Stimulated activated CD4-positive, alpha-beta T cell treated with anti-CD3 and anti-CD28 coated beads, Interleukin-4, amount 100 ng/mL, for 48 hours (primary cell): ENCODE measurements at places on chromosomes 3 and 15.

GRCh38 chr3:113948015-113948917 is 453 bp downstream of the ZDHHC23 start:
- DNase-seq, result peak; percentile 11

GRCh38 chr15:77347197-77347596 is 72.7 kb downstream of the PEAK1 start:
- DNase-seq, result no peak

DNA sequence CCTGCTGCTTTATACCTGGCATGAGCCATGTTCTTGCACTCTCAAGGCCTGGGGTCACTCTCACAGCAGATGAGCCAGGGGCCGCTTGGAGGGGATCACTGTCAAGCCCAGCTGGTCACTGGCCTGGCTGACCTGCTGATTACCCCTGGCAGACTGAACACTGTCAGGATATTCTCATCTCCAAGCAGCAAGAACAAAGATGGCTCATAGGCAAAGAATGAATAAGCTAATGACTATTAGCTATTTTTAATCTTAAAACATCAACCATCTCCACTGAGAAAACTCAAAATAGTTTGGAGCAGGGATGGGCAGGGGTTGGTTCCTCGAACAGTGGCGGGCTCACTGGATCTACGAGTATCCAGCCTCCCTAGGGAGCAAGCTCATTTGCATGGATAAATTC is 64.4 kb upstream of the ACAN start:
- DNase-seq, result no peak

- DNase-seq, result no peak
Measured at GRCh38 chr15:71686221-71687050, 123.9 kb upstream of the NR2E3 start.

GRCh38 chr3:55562700-55563099 is 75.6 kb upstream of the WNT5A start:
- no peak for DNase-seq

DNA sequence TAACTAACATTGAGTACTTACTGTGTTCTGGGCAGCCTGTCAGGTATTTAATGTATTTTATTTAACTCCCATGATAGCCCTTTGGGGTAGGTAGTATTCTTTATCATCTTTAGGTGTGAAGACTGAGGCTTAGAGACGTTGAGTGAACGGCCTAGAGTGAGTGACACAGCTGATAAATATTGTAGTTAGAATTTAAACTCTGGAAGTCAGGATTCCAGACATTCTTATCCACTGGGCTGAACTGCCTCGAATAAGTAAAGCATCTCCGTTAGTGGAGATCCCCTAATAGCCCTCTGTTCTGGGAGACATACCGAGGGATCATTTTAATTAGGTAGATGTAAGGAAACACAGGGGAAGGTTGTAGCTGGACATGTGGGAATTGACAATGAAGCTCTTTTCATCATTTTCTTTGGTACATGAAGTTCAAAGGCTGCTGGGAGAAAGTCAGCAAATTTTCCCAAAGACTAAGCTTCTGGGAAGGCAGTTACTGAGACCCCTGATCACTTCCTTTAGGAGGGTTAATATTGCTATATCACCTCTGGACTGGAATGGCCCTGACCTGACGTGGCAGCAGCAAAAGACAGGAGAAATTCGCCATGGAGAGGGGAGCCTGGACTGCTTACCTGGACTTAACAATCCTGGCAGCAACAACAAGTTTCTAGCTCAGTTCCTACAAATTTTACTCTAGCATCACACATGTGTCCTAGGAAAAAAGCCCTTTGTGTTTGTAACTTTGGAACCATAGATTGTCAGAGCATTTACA is 11.7 kb upstream of the PDCD6IP start:
- DNase-seq, result no peak

- no peak for DNase-seq
Measured at GRCh38 chr15:69604072-69604411, 151.4 kb downstream of the RPLP1 start.

DNA sequence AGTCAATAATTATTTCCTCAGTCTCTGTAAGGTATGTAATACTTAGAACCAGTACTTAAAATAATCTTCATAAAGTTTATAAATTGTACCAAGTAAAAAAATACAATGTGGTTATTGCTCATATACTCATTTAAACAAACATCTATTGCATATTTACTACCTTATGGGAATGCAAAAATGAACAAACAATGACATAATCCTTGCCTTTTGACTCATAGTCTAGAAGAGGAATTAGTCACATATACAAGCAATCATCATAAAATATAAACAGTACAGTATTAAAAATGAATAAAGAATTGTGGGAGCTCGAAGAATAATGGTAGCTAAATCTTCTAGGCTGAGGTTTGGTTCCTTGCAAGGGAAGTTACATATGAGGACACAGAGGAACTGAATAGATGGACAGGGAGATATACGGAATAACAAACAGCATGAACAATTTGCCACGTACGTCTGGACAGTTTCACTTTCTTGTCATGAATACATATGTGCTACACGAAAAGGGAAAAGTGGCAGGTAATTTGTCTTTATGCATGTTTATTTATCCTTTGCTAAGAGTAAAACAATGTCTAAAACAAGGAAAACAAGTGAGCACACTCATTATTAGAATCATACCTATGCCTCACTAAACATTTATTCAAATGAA is 17.2 kb downstream of the IMPG2 start:
- no peak for DNase-seq

GRCh38 chr3:95055288-95055687 is 992.4 kb downstream of the NSUN3 start:
- no peak for DNase-seq

GRCh38 chr3:144289057-144289456 is 317.4 kb downstream of the DIPK2A start:
- no peak for DNase-seq

DNA sequence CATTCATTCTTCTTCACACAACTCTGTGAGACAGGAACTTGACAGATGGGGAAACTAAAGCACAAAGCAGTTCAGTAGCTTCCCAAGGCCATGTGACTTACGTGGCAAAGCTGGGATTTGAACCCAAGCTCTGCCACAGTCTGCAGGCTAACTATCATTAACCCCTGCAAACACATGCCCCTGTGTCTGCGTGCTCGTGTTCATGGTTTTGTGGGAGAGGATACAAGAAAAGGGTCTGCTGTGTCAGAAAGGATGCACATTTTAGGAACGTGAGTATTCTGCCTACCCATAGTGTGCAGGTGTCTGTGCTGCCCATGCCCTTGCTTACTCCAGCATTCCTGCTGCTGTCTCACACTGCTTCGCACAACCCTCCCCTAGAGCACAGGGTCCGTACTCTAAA is 137.0 kb downstream of the CHDH start:
- no peak for DNase-seq

DNA sequence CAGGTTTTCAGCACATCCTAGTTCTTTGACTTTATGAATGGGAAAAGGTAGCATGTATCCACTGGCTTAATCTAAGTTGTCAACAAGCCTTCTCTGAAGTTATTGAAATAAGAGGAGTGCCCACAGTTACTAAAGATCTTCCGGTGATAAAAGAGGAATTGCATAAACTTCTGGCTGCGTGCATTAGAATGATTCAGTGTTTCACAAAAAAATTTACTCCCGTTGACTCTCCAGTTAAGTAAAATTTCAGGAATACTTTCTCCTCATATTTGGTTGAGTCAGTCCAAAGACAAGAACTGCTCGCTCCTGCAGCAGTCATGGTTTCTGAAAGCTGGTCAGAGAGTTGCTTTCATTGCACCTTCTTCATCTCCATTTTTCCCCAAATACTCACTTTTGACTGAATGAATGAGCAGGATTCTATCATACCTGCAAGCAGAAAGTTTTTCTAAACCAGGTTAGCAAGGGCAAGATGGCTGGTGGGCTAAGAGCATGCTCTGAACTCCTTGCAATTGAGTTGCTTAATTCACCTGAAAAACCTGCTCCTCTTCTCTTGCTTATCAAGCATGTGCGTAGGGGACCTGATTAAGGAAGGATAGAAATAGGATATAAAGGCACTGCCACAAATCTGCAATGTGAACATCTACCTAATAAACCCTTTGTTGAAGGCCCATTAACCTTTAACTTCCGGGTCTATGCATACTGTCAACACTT is 64.2 kb upstream of the TIMP4 start:
- DNase-seq, result no peak

- DNase-seq, result no peak
Measured at GRCh38 chr15:76868740-76869139, 36.4 kb downstream of the SCAPER start.

- no peak for DNase-seq
Measured at GRCh38 chr15:68377766-68378165, 54.2 kb downstream of the ITGA11 start.

DNA sequence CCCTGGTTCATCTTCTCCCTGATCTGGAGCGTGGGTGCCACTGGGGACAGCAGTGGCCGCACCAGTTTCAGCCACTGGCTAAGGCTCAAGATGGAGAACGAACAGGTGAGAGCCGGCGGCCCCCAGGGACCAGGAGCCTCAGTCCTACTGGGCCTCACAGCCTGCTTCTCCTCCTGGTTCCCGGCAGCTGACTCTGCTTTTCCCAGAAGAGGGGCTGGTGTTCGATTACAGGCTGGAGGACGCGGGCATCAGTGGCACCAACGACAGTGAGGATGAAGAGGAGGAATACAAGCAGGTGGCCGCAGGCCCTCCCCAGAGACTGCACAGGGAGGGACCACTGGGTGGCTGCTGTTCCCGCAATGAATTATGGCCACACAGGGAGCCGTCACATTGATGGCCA is 54.4 kb downstream of the DNAH1 start:
- no peak for DNase-seq

DNA sequence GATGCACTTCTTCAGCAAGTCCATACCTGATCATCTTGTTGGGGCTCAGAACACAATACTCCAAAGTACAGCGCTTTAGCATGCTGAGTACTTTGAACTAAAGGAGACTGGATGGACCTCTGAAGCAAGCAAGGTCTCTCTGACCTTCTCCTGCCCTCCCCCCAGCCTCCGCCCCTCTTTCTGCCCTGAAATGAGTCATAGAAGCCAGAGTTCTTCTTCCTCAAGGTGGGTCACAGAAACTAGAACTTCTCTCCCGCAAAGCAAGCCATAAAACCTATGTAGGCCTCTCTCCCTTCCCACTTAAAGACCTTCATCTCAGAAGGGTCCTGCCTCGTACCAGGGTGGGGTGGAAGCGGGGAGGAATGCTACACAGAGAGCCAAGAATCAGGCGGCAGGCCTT is 230.5 kb upstream of the PROK2 start:
- DNase-seq, result no peak

- DNase-seq, result no peak
Measured at GRCh38 chr3:43369404-43370292, 83.3 kb downstream of the SNRK start.

DNA sequence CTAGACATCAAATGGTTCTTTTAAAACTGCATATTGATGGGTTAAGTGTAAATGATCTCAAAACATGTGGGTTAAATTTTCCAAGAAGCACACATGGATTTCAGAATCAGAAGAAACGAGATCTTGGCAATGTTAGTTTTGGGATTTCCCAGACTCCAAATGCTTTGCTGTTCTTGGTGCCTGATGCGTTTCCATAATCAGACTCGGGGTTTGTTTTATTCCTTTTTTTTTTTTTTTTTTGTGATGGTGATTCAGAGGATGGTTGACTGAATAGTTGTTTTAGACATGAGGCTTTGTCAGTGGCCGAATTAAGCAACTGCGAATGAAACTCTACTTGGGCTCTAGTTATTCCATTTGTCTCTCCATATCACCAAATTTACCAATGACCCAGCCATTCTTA is 52.2 kb upstream of the FAM98B start:
- DNase-seq, result no peak

GRCh38 chr15:88043396-88043795 is 213.1 kb downstream of the NTRK3 start:
- DNase-seq, result no peak

GRCh38 chr15:96037584-96037983 is 292.9 kb upstream of the NR2F2 start:
- DNase-seq, result no peak

DNA sequence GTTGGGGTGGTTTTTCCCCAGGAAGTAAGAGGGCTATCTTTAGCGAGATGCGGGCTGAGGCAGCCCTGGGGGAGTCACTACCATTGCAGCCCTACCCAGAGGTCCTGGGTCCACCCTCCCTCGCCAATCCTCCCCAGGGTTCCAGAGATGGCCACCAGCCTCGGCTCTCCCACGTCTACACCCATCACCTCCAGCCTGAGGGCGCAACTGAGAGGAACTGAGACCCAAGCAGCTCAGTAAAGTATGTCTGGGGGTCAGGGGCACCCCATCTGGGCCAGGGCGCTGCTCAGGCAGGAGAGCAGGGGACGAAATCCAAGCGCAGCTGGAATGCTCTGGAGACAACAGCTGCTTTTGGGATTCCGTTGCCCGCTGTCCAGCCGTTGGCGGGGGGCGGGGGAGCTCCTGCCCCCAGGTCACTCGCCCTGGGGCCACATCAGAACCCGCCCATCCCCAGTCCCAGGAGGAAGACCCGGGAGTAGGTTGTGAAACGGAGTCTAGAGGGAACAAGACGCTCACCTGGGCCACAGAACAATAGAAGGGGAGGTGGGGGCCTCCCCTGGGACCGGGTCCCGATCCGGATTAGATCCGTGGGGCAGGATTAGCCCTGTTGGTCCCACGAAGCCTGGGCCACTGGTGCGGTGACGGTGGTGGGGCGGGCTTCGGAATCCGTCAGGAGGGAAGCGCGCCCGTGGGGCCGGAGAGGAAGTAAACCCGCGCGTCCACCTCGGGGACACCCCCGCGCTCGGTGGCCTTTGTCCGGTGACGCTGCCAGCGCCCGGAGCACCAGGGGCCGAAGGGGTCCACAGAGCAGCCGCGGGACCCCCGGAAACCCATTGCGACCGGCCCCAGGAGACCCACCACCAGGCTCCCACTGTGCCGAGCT is 1.4 kb upstream of the NDUFAF3 start:
- no peak for DNase-seq

DNA sequence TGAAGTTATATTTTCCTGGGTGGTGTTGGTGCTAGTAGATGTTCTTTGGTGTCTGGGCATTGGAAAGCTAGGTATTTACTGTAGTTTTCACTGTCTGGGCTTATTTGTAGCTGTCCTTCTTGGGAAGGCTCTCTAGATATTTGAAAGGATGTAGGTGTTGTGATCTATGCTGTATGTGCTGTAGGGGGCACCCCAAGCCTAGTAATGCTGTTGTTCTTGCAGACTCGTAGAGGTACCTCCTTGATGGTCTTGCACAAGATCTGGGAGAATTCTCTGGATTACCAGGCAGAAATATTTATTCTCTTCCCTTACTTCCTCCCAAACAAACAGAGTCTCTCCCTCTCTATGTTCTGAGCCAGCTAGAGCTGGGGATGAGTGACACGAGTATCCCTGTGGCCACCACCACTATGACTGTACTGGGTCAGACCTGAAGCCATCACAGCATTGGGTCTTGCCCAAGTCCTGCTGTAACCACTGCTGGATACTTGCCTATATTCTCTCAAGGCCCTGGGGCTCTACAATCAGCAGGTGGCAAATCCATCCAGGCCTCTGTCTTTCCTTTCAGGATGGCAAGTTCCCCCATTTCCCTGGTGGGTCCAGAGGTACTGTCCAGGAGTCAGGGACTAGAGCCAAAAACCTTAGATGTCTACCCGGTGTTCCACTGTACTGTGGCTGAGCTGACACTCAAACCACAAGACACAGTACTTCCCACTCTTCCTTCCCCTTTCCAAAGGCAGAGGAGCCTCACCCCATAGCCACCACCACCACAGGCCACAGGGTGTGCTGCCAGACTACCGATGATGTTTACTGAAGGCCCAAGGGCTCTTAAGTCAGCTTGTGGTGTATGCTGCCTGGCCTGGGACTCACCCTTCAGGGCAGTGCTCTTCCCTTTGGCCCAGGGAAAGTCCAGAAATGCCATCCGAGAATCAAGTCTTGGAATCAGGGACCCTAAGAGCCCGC is 195.2 kb upstream of the DPPA4 start:
- DNase-seq, result peak; percentile 8
